ENCODE measurements at places on chromosomes 2 and 18.

DNA sequence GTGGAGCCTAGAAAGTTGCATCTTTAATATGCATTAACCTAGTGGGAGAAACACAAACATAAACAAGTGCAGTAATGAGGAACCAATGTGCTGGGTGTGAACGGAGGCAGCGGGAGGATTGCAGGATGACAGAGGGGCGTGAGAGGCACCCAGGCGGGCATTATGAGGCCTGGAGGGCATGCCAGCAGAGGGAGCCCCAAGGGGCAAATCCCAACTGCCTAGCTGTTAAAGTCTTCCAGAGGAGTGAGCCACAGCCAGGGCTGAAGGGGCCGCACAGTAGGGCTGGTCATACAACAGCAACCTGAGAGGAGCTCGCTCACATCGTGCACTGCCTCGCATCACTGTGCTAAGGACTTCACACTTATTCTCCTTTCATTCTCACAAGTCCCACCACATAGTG lies 13.3 kb upstream of the PRELID3A start:
- DNase-seq = peak; percentile 61

DNA sequence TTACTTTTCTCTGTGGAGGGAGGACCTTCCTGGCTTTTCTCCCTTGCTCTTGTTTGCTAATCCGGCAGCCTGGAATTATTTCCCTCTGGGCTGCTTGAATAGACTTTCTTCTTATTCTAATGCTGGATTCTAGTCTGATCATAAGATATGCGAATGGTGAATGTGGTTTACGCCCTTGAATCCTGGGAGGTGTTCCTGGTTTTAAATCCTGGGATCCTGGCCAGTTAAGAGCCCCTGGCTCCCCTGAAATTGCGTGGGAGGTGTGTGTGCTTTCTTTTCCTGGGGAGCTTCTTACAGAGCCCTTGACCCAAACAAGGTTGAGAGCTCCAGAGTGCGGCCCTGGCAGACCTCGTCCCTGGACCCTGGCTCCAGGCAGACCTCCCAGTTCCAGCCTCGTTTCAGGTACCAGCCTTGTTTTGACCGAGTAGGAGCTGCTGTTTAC lies 2.8 kb downstream of the SH3BP4 start:
- peak; percentile 60 for DNase-seq

- no peak for DNase-seq
Measured at GRCh38 chr2:123695426-123695825, 329.7 kb upstream of the CNTNAP5 start.

DNA sequence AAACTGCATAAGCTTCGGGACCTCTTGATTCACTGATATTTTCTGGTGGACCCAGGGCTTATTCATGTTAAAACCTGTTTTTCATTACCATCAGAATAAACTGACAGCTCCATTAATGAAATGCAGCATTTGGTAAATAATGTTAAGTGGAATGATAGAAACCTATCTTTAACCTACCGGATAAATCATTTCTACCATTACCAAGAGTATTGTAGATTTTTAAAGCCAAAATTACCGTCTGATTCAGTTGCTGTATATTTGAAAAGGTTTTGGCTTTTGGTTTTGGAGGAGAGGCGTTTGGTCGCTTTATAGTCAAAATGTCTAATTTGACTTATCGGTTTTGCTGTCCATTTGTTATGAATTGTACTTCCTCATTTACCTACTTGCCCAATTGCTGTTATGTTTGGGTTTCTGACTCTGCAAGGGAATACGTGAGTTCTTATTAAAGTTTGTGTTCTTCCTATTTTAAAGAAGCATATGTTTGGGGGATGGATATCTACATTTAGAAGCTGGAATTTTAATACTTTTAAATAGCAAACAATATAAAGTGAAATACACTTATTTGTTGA lies 1.0 kb upstream of the CUL3 start:
- no peak for DNase-seq

- DNase-seq = no peak
Measured at GRCh38 chr2:75788902-75789301, 78.2 kb upstream of the GCFC2 start.

GRCh38 chr2:122063716-122064115 lies 308.3 kb downstream of the TSN start:
- no peak for DNase-seq

DNA sequence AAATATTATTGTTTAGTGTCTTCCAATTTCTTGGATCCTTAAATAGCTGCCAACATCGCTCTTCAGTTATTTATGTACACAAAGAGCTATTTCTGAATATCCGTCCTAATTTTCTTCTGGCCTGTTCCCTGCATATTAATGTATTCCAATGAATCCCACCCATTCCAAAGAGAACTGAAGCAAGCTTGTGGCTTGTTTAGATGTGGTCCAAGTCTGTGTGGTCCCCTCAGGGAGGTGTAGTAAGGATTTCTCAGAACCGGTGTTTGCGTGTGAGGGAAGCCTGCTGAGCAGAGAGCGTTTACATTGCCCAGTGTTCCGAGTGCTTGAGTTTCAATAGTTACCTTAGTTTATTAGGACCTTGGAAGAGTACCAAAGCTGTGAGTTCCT lies 25.1 kb upstream of the IL1R1 start:
- no peak for DNase-seq

DNA sequence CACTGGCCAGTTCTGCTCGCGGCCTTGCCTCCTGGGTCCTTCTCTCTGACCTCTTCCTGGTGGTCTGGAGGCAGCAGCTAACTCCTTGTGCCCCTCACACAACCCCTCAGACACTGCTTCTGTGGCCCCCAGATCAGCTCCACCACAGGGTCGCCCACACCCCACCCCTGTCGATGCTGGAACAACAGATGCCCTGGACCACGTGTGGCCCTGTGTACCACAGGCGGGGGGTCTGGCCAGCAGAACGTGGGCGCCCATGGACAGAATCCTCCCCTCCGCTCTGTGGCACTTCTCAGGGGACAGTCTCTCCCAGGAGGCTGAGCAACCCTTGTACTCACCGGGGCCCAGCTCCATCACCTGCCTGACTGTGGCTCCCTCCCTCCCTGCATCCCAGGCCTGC lies 245.6 kb downstream of the NDUFA10 start:
- no peak for DNase-seq

- DNase-seq = no peak
Measured at GRCh38 chr2:144132357-144132756, 387.6 kb downstream of the ZEB2 start.

DNA sequence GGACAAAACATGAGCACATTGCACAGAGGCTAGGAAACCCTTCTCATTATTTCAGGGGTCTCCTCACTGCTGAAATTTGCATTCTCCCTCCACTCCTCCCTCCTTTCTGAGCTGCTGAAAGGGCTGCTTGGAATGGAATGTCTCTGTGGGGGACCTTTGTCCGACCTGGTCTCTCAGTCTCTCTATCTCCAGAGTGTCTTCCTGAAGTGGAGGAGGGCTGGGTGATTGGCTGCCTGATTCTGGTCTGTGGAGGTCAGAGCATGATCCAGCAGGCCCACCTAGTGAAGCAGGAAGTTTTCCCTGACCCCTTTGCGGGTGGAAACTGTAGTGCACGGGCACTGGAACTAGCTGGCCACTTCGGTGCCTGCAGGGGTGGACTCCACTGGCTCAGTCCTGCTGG lies 560.5 kb upstream of the HS6ST1 start:
- DNase-seq = no peak

DNA sequence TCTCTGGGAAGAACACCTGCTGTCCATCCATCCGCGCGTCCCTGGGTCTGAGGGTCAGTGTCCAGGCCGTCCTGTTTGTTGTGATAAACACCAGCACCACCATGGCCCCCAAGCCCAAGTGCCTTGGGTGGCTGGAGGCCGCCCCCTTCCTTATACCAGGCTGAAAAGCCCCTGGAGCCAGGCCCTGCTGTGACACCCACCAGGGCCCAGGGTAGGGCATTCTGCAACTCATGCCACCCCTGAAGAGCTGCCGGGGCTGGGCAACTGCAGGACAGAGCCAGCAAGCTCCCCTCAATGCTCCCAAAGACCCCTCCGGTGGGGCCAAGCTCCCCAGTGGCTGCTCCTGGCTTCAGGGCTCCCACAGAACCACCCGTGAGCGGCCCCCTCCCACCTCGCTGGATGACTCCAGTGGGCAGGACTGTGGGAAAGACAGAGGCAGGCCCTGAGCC lies 31.9 kb upstream of the SNED1 start:
- DNase-seq = peak; percentile 68

GRCh38 chr18:42078711-42079110 lies 123.7 kb downstream of the PIK3C3 start:
- no peak for DNase-seq

DNA sequence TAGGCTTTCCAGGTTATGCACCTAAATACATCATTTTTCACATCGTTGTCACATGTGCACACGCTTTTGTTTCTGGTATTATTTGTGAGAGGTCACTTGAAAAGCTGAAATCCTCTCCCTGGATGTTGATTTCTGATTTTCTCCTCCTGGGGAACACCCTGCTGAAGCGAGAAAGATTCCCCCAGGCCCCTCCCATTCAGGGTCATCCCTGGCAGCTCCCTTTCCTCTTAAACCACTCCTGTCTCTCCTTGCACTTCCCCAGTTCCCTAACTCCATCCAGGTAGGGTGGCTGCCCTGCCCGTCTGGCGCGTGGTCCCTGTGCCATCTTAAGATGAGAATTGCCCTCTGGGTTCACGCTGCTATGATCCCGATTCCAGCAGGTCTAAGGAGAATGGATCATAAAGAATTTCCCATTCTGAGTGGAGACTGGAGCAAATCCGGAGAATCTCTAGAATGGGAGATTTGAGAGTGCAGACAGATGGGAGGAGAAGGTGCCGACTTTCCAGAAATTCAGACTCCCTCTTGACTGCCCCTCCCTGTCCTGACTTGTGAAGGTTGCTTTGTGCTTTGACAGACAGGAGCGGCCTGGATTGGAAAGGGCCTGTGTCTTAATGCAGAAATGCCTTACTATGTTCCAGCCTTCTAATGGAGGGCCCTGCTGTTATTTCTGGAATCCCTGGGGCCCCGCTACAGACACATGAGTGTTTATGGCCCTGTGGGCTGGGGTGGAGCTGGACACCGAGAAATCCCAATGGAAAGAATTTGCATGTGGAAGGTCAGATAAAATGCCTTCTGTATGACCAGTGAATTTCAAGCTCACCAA lies 1.3 kb upstream of the YWHAQ start:
- DNase-seq = no peak

GRCh38 chr2:45282646-45283045 lies 273.4 kb upstream of the SIX2 start:
- no peak for DNase-seq

DNA sequence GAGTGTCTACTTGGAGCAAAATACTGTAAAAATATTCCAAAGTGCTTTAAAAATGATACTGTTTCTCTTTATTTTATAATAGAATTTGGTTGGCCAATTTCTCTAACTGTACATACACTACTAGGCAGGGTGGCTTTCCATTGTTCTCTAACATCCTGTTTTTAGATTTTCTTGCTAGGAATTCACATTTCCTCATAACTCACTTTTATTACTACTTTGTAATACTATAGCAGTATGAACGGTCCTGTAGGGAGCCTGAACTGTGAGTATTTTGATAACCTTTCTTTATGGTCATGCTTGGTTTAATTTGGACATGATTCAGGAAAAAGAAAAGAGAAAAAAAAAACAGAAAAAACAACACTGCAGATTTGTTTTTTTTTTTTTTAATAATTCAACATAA lies 37.8 kb downstream of the GCG start:
- no peak for DNase-seq

DNA sequence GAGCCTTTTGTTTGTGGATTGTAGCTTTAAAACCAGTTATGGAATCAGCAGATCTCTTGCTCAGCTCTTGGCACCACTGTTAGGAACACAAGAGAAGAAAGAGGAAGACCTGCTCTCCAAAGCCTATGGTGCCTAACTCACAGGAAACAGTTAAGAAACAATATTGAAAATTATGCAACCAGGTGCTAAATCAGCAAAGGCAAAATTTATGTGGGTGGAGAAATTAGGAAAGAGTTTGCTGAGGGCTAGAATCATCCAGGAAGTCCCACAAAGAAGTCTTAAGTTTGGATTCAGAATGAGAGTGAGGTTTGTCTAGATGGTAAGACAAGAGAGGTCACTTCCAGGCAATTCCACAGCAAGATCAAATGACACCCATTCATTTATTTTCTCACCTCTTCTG lies 49.4 kb downstream of the AOX1 start:
- DNase-seq = no peak

DNA sequence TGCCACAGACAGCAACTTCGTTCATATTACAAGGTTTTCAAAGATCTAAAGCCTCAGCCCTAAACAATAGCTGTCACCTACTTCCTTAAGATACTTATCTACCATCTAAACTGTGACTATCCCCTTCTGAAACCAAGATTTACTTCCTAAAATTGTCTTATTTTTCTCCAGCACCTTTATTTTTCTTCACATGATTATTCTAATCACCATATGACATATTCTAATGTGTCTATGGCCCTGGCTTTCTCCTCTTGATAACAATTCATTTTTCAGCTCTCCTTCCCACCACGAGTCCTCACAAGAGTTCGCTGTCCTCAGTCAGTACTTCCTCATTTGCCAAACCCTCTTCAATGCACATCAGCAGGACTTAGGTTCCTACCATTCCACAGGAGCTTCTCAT lies 53.9 kb downstream of the RTTN start:
- no peak for DNase-seq

DNA sequence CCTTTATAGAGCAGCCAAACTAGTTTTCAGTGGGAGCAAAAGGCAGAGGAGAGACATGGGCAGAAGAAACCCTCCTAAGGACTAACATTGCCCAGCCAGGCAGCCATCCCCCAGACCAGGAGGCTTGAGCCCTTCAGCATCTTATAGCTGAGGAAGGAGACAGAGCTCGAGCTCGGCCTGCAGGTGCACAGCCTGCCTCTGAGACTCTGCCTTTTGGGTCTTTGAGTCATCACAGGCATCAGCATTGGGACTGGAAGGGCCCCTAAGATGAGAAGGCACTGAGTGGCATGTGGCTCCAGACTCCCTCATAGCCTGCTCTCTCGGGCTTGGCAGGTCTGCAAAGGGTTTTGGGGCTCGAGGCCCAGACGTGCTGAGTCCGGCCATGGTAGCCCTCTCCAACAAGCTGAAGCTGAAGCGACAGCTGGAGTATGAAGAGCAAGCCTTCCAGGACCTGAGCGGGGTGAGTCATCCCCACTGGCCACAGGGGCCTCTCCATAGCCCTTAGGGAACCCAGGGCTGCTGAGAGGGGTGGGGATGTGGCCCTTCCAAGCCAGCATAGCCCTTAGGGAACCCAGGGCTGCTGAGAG lies 84.1 kb downstream of the EPAS1 start:
- DNase-seq = peak; percentile 72

- DNase-seq = no peak
Measured at GRCh38 chr2:33457556-33458247, 18.7 kb upstream of the RASGRP3 start.

DNA sequence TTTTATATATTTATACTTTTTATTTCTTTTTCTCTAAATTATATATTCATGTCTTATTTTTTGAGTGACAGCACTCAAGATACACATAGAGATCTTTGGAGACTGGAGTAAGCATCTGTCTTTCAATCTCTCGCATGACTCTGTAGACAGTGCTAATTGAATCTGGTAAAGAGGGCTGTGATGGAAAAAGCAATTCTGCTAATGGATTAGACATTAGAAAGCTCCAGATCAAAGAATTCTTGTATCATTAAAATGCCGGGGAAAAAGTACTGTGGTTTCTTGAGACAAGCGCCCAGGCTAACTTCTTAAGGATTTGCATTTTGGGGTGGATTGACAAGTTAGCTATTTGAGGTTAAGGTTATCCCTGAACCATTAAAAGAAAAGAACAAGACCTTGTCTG lies 383.1 kb upstream of the TNP1 start:
- no peak for DNase-seq

Data from cardiac septum (tissue), 1 donor.